ENCODE measurements at places on chromosomes 16 and 17.

DNA sequence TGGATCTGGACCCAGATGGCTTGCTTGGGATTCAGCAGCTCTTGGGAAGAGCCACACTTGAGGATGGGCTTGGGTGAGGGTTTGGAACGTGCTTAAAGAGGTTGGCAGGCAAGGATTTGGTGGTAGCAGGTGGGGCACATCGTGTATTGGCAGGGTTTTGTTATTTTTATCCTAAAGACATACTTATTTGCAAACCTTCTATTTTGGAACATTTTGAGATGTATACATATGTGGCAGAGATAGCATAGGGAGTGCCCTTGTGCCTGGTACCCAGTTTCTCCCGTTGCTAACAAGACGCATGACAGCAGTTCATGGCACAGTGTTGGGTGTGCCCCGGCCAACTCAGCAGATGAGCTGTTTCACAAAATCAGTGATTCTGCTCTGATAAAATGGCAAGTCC, 9.1 kb downstream of the BANP start:
- no peak for DNase-seq

DNA sequence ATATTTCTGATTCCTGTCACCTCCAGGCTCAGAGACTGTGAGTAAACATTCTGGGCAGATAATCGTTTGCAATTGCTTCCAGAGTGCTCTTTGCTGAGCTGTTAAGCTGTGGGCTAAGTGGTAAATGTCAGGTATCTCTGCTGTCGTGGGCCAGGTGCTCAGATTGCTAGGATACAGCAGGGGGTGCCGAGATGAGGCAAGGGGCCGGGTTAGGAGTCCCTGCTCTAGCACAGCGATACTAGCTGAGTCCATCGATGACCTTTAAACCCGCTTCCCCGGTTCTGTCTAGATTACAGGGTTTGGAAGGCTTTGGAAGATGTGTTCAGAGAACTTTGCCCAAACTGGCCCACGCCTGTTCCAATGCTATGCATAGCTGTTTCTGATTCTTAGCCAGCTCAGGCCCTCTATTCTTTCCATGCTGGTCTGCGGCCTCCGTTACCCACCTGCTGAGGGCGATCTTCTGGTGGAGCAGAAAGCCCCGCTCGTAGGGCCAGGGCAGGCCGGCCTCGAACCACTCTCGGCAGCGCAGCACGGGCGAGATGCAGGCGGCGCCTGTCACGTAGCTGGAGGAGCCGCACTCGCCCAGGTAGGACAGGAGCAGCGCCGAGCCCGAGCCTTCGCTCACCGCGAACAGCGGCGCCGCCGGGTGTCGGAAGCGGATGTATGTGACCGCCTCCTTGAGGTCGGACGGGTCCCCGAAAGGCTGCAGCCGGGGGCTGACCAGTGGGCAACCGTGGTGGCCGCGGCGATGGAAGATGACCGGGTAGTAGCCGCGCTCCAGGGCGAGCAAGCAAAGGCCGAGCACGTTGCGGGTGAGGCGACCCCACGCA, 979 bp downstream of the ABHD15 start:
- DNase-seq, result no peak

DNA sequence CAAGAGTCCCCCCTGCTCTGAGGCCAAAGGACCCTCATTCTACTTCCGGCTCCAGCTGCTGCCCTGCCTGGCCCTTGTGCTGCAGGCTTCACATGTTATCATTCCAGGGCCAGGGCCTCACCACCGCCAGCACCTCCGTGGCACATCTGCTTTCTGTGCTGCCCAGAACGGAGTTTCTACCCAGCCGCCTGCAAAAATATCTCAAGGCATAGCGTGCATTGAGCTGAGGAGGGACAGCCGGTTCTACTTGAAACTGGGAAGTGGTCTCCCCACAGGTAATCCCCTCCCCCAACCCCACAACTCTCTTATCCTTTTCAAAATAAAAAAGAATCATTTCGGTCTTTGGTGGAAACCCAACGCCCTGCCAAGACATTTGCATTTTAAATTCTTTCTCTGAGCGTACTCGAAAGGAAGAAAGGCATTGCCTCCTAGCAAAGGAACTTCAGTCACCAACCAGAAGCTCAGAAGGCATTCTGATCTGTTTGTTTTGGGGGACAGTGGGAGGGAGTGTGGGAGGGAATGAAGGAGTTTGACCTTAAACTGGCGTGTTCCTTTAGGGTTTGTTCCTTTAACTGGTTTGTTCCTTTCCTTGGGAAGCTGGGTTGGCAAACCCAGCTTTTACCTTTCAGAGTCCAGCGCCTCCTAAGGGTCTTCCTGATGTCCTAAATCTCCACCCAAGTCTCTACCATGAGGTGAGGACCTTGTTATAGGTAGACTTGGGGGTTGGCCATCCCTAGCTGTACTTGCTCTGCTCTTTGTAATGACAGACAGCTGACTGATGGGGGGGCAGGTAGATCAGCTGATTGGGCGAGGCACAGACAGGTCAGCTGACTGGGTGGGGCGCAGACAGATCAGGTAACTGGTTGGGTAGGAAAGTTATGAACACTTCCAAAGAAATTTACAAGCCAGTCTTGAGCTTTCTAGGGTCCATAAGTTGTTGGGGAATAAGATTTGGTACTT, 33.4 kb upstream of the PIK3R6 start:
- DNase-seq, result no peak

- peak; percentile 57 for DNase-seq
Observed at GRCh38 chr16:67528870-67529581, 397 bp downstream of the RIPOR1 start.

DNA sequence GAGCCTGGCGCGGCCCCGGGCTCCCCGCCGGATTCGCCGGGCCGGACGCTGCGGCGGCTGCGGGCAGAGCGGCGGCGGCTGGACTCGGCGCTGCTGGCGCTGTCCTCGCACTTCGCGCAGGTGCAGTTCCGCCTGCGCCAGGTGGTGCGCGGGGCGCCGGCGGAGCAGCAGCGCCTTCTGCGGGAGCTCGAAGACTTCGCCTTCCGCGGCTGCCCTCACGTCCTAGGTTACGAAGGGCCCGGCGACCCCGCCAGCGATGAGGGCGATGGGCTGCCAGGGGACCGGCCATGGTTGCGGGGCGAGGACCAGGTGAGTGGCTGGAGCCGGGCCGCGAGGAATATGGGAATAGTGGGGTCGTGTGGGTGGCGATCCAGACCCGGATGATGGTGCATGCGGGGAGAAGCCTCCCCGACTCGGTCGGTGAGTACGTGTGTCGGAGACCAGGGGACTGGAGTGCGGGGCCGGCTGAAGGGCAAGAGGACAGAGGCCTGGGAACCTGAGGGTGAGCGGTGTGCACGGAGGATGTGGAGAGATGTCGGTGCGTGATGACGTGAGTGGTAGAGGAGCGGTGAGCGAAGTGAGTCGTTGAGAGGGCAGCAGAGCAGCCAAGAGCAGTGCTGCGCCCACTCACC, 517 bp downstream of the RUNDC1 start:
- DNase-seq, result peak; percentile 66

DNA sequence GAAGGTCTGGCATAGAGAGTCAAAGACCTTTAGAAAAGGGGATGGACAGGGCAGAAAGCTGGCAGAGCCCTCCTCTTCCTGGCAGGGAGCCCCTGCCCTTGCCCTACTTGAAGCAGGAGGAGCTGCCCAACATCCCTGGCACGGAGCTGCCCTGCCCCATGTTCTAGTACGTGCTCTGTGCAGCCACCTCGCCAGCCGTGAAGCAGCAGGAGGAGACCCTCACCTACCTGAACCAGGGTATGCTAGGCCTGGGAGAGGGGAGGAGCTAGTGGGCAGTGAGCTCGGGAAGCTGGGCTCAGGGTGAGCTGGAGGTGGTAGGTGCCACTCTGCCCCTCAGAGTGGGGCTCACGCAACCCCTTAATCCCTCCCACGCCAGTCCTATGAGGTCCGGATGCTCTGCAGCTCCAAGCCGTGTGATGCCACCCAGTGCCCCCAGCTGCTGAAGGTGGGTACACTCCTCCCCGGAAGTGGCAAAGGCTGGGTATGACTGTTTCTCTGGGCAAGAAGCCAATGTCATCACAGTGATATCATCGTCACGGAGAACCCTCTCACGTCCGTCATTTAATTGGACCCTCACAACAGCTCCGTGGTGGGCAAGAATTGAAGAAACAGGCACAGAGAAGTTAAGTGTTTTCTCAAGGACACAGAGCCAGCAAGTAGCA, 12.7 kb upstream of the STAC2 start:
- peak; percentile 59 for DNase-seq

DNA sequence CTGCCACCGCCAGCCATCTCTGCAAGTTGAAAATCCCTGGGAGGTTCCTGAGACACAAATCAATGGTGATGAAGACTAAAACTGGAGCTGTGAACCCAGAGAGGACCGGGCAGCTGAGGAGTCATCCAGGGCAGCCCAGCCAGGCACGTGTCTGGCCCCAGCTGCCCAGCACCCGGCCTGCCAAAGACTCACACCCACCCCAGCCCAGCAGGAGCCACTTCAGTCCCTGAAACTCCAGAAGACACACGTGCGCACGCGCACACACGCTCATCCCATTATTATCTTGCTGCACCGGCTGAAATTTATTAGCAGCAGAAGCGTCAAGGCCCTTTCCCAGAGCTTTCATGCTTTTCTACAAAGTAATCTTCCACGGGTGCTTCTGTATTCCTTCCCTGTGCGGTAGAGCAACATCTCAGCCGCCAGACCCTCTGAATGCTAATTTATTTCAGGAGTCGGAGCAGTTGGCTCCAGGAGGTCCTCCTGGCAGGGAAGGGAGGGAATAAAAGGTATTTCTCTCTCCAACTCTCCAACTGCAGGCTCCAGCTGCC, 59.8 kb upstream of the RBFOX3 start:
- DNase-seq, result no peak

- DNase-seq, result no peak
Observed at GRCh38 chr17:47286198-47286914, 32.7 kb downstream of the ITGB3 start.

DNA sequence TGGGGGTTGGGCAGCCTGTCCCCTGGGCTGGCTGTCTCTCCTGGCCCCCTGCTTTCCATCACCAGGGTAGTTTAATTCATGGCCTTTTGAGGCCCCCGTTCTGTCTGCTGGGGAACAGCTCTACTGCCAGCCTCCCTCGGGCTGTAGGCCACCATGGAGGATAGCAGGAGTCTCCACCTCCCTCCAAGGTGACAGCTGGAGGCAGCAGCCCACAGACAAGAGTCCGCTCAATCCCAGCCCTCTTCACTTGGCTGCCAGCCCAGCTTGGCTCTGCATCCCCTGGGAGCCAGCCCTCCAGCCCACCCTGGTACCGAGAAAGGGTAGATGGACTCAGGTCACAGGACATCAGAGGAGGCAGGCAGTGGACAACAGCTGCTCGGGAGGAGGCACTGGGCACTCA, 194.6 kb upstream of the SDK2 start:
- no peak for DNase-seq

- DNase-seq, result peak; percentile 53
Observed at GRCh38 chr17:67063141-67063540, 18.8 kb downstream of the CACNG1 start.

GRCh38 chr17:77279448-77280303, 138.9 kb downstream of the SEC14L1 start:
- no peak for DNase-seq

GRCh38 chr17:57622306-57622682, 122.8 kb downstream of the CCDC182 start:
- DNase-seq, result no peak

Measured in EH (cell line).